Parietal lobe (tissue), 2 donors: ENCODE measurements at places on chromosomes 16 and 17. TPM values are rescaled to one million over a fixed set of nuclear protein-coding genes. Genes with fewer than 3 reads are reported as not detected.

The TEKT1 gene
- total RNA-seq, result 1.3 TPM

The PRSS33 gene
- not detected for total RNA-seq

The SAMD14 gene
- 41.3 TPM for total RNA-seq

The TMIGD1 gene
- not detected for total RNA-seq

The CLEC3A gene
- total RNA-seq, result not detected

The GUCY2D gene
- total RNA-seq, result not detected

The ATP5PD gene
- 92.0 TPM for total RNA-seq

The CDH15 gene
- total RNA-seq, result not detected

The RAB37 gene
- total RNA-seq, result 0.63 TPM

The ASGR1 gene
- 12.5 TPM for total RNA-seq

The HOXB1 gene
- total RNA-seq, result not detected

The PTX4 gene
- not detected for total RNA-seq

The MPV17L gene
- total RNA-seq, result 11.3 TPM

The EVI2B gene
- total RNA-seq, result 0.63 TPM

The TBC1D3B gene
- 13.5 TPM for total RNA-seq

The KCNH4 gene
- total RNA-seq, result 0.63 TPM

The ERI2 gene
- total RNA-seq, result 24.1 TPM

The BCL6B gene
- total RNA-seq, result 3.1 TPM

The C1QL1 gene
- total RNA-seq, result 2.2 TPM

The SCN4A gene
- total RNA-seq, result not detected

The ATP6V0D1 gene
- total RNA-seq, result 91.4 TPM

The YBX2 gene
- 2.5 TPM for total RNA-seq

The UMOD gene
- not detected for total RNA-seq

The MYBBP1A gene
- 35.4 TPM for total RNA-seq

The CBFA2T3 gene
- total RNA-seq, result 3.8 TPM

The OR4D1 gene
- total RNA-seq, result not detected

The ITGAX gene
- 1.3 TPM for total RNA-seq

The NPIPB12 gene
- 90.1 TPM for total RNA-seq

The ZSCAN32 gene
- total RNA-seq, result 15.0 TPM

The HOXB9 gene
- not detected for total RNA-seq

The CCL7 gene
- total RNA-seq, result not detected

The KCNJ18 gene
- total RNA-seq, result not detected
